Omental fat pad (tissue), 4 donors: ENCODE measurements at places on chromosomes 4 and X. TPM values are rescaled to one million over a fixed set of nuclear protein-coding genes. Genes with fewer than 3 reads are reported as not detected.

GRCh38 chr4:161892951-161893350 is 270.8 kb downstream of the FSTL5 start:
- DNase-seq = no peak

GRCh38 chr4:1417522-1418390 is 11.5 kb upstream of the NKX1-1 start:
- DNase-seq = no peak

GRCh38 chrX:54550821-54551220 is 20.8 kb downstream of the GNL3L start:
- DNase-seq = no peak

GRCh38 chrX:107619885-107620322 is 8.4 kb upstream of the PRPS1 start:
- no peak for DNase-seq

GRCh38 chr4:173932701-173933100 is 350.8 kb downstream of the FBXO8 start:
- DNase-seq = no peak

DNA sequence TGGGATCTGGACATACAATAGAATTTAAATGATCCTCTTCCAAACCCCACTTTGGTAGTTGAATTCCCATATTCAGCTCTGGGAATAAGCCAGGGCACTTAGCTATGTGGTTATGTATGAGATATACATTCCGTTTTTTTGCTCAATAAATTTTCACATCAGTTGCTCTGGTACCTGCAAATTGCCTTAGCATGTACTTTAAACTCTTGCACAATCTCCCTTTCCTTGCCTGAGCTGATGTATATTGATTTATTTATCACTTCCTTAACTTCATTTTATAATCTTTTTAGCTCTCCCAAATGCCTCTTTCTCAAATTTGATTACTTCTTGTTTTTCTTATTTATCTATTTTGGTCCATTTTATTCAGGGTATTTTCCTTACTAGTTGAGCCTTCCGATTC is 90.1 kb upstream of the AGA start:
- no peak for DNase-seq

GRCh38 chrX:10893976-10894375 is 217.2 kb upstream of the HCCS start:
- DNase-seq = no peak

GRCh38 chr4:10173754-10174749 is 57.5 kb upstream of the WDR1 start:
- no peak for DNase-seq

- DNase-seq = no peak
Measured at GRCh38 chr4:105113800-105114199, 32.9 kb upstream of the TET2 start.

- no peak for DNase-seq
Measured at GRCh38 chr4:8672486-8672885, 79.9 kb downstream of the CPZ start.

DNA sequence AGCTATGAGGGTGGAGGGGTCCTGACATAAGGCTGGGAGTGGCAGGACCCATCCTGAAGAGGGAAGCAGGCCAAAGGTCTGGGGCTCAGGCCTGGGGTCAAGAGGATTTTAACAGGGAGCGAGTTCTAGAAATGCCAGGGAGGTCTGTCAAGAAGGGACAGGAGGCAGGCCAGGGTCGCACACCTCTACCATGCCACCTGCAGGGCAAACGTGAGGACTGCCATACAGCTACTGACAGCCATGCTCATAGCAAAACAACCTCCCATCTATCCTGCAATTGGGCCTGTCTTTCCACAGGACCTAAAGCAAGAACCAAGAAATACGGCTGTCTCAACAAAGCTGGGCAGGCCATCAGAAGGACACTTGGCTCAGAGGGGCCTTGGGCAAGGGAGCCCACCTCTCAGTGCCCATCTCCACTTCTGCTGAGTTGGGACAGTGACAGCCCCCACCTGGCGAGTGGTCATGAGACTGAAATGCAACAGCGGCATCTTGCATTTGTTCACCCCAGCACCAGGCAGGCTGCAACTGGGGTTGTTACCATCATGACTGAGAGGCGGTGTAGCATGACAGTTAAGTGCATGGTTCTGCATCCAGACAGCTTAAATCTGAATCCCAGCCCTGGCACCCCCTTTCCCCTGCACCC is 92.7 kb downstream of the WFS1 start:
- no peak for DNase-seq

DNA sequence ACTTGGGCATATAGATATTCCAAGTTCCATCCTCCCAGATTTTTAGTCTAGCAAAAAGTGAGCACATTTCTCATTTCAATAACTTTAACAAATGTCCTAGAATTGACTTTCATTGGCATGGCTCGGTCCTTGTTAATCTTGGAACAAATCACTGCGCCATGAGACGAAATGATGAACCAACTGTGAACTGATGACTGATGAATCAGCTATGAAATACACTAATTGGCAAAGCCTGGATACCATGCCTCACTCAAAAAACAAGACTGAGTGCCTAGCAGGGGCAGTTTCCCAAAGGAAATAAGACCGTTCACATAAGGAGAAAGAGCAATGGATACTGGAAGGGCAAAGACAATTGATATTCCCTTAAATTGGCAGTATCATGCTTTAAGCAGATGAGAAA is 248.6 kb upstream of the VEGFC start:
- DNase-seq = no peak

DNA sequence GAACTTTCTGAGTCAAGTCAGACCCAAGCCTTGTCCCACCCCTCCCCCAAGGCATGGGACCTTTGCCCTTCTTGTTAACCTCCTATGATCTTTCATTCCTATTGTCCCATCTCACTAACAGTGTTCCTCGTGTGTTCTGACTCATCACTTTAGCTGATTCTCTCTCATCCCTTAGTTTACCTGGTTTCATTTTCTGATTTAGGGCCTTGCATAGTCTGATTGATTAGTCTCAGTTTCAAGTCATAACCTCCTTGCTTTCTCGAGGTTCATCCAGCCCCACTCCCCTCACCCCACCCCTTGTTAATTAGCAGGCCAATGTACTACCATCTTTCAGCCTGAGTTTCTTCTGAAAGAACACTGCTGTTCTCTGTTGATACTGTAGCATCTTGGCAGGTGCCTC is 517.4 kb downstream of the RPA4 start:
- no peak for DNase-seq

GRCh38 chr4:81903212-81903611 is 431.5 kb upstream of the RASGEF1B start:
- DNase-seq = no peak

DNA sequence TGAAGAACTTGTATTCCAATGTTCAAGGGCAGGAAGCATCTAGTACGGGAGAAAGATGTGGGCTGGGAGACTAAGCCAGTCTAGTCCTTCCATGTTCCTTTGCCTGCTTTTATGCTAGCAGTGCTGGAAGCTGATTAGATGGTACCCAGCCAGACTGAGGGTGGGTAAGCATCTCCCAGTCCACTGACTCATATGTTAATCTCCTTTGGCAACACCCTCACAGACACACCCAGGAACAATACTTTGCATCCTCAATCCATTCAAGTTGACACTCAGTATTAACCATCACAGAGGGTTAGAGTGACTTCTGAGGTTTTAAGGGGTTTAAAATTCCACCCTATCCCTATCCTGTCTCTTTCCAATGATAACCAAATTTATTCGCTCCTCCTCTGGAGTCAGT is 6.5 kb downstream of the HMGN5 start:
- DNase-seq = no peak

- DNase-seq = no peak
Measured at GRCh38 chrX:118665204-118665603, 62.2 kb upstream of the IL13RA1 start.

DNA sequence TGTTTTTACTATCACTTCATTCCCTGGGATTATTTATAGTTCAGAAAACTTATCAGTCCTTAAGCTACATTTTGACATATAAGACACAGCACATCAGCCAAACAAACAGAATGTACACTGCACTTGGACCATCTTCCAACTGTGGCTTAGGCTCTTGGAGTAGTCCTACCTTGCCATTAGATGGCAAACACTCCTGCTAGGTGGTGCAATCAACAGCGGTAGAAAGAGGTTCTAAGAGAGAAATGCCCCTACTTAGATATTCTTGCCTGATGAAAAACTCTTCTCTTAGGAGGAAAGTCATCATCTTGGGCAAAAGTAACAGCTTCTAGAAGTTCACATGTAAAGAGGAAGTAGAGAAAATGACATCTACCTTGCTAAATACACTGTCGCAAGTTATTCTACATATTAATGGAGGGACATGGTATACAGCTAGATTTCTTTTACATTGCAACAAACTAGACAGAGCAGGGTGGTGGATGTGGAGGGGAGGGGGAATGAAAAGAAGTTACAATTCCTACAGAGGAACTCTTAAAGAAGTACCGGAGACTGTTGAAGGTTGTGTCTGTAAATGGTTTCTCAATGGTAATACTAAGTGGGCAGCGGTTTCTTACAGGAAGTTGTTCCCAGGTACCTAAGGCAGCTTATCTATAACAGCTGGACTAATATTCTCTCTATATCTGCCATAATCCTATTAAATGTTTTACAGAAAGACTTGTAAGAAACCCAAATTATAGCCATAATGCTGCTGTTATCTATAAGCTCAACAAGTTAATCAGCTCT is 8.1 kb upstream of the STPG2 start:
- DNase-seq = no peak

DNA sequence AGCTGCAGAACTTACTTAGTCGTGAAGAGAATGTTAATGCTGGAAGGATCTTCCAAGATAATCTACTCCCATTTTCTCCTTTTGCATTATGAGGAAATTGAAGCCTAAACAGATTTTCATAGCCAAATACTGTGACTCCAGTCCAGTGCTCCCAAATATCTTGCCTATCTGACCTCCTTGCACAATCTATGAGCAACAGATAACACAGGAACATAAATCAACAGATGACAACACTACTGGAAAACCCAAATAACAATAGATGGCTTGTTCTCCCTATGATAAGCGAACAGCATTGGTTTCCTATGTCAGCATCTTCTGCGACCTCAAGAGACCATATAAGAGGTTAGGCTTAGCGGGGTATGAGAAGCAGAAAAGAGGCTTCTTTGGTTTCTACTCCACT is 88.0 kb downstream of the CORIN start:
- DNase-seq = no peak

- DNase-seq = no peak
Measured at GRCh38 chr4:168496834-168497233, at the start of gene PALLD. Gene PALLD, plus strand, starts transcription at chr4:168497052.

GRCh38 chr4:121799208-121799823 is 1.8 kb upstream of the EXOSC9 start:
- no peak for DNase-seq

DNA sequence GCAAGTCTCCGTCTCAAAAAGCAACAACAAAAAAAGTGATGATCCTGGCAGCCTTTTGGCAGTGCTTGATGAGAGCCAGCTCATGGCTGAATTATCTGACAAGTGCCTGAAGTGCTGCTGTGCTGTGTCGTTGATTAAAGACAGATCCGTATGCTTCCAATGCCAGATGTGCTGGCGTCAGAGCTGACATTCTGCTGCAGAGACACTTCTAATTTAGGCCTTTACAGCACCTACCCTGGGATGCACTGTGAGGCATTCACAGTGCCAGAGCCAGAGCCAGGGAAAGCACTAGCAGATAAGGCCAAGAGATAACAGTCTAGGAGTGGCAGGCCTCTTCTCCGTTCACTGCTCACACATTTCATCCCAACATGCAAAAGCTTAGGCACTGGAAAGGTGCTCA is 995.5 kb downstream of the RAB28 start:
- no peak for DNase-seq

GRCh38 chrX:18290200-18290599 is 64.3 kb downstream of the SCML2 start:
- no peak for DNase-seq

DNA sequence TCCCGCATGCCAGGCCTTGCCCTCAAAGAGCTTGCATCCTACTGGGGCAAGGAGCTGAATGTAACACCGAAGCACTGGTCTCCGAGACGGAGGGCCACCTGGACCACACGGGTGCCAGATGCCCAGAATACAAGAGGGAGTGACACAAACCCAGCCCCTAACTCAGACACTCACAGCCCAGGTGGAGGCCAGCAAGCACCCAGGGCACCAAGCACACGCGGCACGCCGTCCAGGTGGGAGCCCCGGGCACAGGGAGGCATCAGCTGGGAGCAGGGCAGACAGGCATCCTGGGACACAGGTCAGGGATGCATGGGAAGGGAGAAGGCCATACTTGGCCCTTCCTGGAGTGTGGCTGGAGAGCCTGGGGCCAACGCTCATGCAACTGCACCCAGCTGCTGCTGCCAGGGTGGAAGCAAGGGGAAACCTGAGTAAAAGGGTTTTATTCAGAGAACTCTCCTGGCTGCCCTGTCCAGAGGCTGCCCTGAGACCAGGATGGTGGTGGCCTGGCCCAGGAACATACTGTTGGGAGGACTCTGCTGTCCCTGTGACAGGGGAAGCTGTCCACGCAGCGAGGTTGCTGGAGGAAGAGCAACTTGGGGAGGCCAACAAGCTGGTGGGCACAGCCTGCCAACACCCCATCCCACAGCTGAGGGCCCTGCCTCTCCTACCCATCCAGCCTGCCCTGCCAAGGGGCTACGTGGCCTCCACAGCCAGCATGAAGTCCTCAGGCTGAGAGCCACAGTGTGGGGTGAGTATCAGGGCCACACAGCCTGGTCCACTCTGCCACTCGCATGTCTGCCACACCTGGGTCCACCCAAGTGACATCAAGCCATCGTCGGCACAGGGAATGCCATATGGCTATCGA is 22.2 kb upstream of the PPP2R2C start:
- no peak for DNase-seq

DNA sequence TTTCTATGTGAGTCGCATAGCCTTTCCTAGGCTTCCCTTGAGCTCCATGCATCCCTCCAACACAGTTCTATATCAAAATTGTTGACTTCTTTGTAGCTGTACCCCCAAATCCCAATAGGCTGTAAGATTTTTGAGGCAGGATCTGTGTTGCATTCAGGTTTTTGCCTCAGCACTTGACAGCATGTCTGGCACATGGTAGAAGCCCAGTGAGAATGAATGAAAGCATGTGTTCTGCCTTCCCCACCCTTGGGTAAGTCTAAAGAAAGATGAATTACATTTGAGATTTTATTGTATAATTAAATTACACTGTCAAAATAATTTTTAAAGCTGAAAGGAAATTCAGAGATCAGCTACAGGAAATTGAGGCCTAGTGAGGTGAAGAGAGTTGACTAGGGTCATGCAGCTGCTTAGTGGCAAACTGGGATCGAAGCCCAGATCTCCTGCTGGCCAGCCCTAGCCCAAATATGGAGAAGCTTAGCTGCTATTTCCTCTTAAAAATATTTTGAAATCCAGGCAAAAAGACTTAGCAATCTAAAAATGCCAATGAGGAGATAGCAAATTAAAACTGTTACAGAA is 122.5 kb downstream of the SPATA18 start:
- no peak for DNase-seq

GRCh38 chr4:102758241-102759160 is 2.3 kb downstream of the MANBA start:
- DNase-seq = no peak

- no peak for DNase-seq
Measured at GRCh38 chr4:118077767-118078105, 43.5 kb downstream of the NDST3 start.

Gene TTC29
- total RNA-seq = not detected

Gene USP51
- total RNA-seq = 2.7 TPM

Gene P2RY4
- total RNA-seq = not detected

Gene CENPVL2
- total RNA-seq = not detected

Gene SPATA4
- total RNA-seq = not detected

Gene ADH7
- not detected for total RNA-seq

Gene TRPC5OS
- not detected for total RNA-seq

Gene AIMP1
- 21.3 TPM for total RNA-seq

Gene TMEM35A
- total RNA-seq = 0.36 TPM

Gene PDE6B
- 5.6 TPM for total RNA-seq

Gene ACE2
- 6.2 TPM for total RNA-seq

Gene FAM47E
- total RNA-seq = 2.3 TPM

Gene USP11
- total RNA-seq = 34.1 TPM

Gene FAAH2
- total RNA-seq = 0.79 TPM

Gene H2BW2
- total RNA-seq = not detected

Gene RWDD4
- total RNA-seq = 17.1 TPM

Gene GLRA3
- total RNA-seq = not detected
